RCC 7860 (cell line): ENCODE measurements at places on chromosomes 7 and 10.

GRCh38 chr10:121511943-121512342 is 86.3 kb downstream of the FGFR2 start:
- peak; percentile 96 for DNase-seq

GRCh38 chr7:123096434-123096833 is 100.9 kb upstream of the TAS2R16 start:
- DNase-seq = no peak

GRCh38 chr7:117731455-117731854 is 141.8 kb downstream of the CTTNBP2 start:
- DNase-seq = no peak

DNA sequence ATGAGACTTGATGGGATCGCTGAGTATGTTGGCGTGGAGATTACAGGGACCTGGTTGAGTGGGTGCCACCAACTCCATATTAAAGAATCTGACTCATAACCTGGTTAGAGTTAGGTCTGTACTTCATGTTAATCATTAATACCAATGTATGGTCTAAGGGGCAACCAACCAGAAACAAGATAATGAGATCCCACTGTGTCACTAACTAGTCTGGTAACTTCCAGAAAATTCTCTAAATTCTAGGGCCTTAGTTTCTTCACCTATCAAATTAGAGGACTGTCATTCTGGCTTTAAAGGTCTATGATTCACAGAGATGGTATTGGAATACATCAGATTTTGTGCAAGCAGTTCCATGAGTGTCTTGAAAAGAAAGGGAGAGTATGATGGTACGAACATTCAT is 102.2 kb downstream of the SNX10 start:
- DNase-seq = peak; percentile 100

GRCh38 chr7:77383333-77383740 is 32.8 kb downstream of the GSAP start:
- DNase-seq = no peak
